HCEC 1CT (cell line): ENCODE measurements at places on chromosomes 2 and 18.
A peak's percentile ranks its signal among the peaks of the same experiment; 100 is the strongest.

- DNase-seq = peak; percentile 77
Measured at GRCh38 chr2:146734042-146734820, 1110.6 kb upstream of the ACVR2A start.

GRCh38 chr2:96414161-96414710 lies 78.7 kb downstream of the NCAPH start:
- DNase-seq = no peak

DNA sequence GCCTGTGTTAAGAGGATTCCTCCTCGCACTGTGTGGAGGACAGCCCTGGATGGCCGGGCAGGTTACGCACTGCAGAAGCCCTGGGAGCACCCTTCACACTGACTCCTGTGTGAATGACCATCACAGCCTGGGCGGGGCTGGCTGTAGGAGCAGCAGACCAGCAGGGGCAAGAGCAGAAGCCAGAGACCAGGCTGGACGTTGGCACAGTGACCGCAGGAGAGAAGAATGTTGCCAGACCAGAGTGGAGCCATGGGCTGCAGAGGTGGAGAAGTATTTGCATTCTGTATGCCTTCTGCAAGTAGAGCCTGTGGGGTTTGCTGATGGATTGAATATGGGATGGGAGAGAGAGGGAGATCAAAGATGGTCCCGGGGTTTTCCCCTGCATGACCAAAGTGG lies 23.1 kb downstream of the LRRFIP1 start:
- DNase-seq = no peak

DNA sequence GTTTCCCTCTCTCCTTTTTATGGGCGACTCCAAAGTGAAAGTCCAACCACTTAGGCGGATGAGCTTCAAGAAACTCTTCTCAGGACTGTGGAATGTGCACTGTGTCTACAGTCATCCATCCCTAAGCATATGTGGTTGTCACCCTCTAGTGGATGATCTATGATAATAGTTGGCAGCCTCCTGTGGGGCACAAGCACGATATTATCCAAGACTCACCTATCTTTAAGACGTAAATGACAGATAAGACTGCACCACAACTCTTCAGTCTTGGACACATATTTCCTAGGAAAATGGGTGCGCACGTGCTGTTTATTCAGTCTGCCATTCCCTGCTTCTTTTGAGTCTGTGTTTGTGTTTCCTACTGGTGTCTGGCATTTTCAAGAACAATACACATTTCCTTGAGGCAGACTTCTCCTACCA lies 145.5 kb upstream of the CTAGE1 start:
- DNase-seq = peak; percentile 86

- no peak for DNase-seq
Measured at GRCh38 chr2:127012215-127012614, 94.7 kb downstream of the BIN1 start.

- no peak for DNase-seq
Measured at GRCh38 chr2:184566716-184567115, 31.6 kb upstream of the ZNF804A start.

- DNase-seq = no peak
Measured at GRCh38 chr18:13379062-13379865, 160.7 kb downstream of the LDLRAD4 start.

DNA sequence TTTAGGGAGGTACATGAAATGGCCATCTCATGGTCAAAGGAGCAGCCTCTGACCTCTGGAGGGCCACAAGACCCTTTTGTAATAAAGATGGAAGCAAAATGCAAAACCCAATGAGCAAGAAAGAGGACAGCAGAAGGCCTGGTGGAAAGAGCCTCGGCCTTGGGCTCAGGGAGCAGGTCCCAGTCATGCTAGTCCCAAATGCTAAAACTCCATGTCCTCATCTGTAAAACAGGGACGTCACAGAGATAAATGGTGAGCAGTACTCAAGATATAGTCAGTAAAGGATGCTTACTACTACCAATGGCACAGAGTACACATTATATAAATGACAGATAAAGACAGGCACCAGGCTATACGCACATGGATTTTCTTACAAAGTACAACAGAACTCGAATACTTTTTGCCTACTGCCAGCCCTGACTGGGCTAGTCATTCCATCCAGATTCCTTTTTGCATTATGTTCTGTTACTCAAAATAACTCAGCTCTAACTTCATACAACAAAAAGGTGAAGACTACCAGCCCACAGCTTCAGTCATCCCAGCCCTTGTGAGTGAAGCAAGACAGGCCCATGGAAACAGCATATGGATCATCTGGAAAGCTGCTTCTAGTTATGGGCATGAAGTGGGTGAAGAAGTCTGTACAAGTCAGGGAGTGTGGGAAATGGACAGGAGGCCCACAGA lies 64.9 kb upstream of the TFCP2L1 start:
- no peak for DNase-seq

- DNase-seq = no peak
Measured at GRCh38 chr2:118923371-118923770, 18.6 kb upstream of the MARCO start.

DNA sequence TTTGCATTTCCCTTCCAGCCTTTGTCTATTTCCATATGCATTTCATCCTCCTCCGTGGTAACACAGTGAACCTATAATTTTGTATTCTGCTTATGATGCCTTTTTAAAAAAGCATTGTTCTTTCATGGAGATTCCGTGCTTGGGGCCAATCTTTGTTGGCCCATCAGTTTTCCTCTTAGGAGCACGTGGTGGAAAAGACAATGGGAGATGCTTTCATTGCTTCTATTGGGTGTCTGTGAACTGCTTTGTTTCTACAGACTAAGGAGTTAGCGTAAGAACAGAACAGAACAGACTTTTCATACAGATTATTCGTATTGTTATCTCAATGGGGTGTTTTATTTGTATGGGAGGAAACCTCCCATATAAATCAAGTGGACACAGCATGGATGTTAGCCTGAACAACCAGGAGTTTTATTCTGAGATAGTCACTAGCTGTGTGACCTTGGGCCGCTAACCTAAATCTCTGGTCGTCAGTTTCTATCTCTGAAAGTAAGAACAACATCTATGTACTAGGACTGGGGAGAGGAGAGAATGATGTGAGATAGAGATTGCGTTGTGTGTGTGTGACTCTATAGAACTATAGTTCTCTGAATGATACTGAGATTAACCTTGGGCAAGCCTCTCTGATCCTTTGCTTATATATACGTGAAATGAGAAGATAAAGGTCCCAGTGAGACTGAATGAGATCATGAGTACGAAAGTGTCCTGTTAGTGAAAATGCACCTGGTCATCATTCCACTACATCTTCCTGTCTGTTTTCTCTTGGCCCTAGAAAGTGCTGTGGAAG lies 22.9 kb upstream of the YWHAQ start:
- no peak for DNase-seq

DNA sequence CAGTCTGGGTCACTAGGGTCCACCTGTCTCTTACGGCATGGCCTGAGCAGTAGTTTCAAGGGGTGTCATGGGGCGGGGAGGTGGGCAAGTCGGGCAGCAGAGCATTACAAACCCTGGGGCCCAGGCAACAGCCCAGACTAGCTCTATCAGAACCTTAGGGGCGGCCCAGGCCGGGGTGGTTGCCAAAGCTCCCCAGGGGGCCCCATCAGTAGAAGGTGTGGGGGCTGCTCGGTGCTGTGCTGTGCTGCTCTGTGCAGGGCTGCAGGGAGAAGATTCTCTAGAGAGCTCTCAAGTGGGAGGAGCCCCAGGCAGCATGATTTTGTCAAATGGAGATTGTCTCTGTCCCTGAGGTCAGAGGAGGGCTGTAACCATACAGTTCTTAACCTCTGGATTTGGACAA lies 36.4 kb upstream of the SLC14A1 start:
- DNase-seq = no peak

DNA sequence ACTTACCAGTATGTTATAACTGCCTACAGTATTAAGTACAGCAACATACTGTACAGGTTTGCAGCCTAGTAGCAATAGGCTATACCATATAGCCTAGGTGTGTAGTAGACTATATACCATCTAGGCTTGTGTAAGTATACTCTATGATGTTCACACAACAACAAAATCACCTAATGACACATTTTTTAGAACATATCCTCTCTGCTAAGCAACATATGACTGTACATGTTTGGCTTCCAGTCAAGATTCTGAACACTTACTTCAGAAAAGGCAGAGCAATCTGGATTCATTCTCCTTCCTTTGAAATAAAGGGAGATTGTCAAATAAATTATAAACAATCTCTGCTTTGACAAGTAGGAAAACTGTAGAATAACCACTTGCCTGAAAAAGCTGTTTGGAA lies 81.8 kb downstream of the EXOC6B start:
- peak; percentile 40 for DNase-seq

DNA sequence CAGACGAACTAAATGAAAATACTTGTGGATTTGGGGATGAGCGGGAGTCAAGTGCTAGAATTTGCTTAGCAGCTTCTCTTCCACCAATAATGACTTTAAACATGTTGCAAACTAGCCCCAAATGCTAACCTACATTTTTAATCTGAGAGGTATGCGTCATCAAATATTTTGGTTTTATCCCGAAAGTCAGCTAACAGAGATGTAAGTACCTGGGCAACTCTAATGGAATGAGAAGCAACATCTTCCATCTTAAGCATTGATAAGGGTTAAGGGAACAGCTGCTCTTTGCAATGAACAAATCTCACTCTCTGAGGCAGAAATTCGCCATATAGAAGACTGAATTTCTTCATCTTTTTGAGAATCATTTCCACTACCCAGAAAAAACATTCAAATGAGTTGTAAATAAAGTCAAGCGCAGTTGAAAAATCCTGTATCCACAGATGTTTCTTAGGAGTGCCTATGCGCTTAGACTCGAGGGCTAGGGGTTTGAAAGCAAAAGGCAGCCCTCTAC lies 926 bp upstream of the YPEL5 start:
- DNase-seq = no peak

- DNase-seq = no peak
Measured at GRCh38 chr2:24957221-24957620, 14.5 kb downstream of the DNAJC27 start.

DNA sequence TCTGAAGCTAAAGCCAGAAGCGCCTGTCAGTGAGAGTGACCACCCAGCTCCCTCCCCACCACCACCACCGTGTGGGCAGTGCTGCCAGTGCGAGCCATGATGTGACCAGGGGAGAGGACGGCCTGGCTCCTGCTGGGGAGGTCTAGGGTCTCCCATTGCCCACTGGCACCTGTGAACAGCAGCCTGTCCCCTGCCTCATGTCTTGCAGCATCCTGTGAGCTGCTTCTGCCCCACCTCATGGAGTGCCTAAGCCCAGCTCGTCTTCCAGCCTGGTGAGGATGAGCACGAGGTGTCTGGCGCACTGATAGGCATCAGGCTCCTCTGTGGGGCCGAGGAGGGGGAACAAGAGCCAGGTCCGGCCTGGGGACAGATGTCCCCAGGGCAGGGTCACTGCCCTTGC lies 61.4 kb downstream of the FAM168B start:
- DNase-seq = no peak

GRCh38 chr2:9617749-9618148 lies 13.0 kb downstream of the YWHAQ start:
- no peak for DNase-seq

DNA sequence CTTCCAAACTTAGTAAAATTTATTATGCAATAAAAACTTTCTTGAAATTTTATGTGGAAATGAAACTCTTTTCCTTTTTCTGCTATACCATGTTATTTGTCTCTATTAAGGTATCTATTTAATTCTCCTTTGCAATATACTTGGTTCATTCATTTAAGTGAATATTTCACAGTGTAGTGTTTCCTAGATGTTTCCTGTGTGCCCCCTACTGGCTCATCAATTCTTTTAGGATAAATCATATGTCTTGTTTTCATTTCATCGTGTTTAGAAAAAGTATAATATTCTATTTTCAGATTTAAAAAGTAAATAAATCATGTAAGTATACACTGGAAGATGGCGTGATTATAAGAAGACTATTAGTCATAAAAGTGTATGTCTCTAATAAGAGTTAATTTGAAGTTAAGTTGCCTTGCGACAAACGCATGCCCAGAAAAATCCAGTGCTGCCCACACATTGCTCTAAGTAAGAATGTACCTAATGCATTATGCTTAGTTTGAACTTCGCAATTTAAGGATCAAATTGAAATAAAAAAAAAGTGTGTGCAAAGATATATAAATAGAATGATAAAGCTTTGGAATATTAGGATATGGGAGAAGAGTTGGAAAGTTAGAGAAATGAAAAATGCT lies 525.4 kb downstream of the KCNJ3 start:
- DNase-seq = no peak

- no peak for DNase-seq
Measured at GRCh38 chr2:67948506-67948905, 114.3 kb downstream of the C1D start.

DNA sequence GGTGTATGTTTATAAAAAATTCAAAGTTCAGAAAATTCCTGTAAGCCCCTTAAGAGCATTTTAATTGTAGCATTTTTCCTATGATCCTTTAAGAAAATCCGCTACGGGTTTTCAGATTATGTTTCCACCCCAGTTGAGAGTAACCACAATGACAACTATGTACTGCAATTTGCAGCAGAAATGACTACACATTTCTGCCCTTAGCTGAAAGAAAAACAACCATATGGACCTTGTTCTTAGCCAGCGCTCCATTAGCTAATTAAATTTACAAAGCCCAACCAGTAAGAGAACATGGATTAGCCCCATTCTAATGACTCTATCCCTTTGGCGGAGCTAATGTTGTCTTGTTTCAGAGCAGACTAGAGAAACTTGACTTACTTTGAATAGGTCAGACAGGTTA lies 247.6 kb downstream of the SLC8A1 start:
- DNase-seq = no peak

- no peak for DNase-seq
Measured at GRCh38 chr2:124589971-124590370, 564.9 kb downstream of the CNTNAP5 start.

DNA sequence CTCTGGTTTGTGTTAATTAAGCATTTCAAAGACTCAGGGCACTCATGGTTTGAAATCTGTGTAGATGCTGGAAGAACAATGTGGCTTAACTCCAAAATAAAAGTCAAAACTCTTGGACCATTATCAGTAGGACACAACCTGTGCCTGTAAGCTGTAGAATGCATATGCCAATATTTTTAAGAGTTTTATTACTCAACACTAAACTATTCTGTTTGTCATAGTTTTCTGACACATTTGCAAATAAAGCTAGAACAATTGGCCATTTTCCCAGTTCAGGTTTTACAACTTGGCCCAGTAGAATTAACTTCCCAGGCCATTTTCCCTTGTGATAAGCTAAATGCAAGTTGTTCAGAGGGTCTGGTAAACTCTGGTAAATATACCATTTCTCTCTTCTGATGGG lies 713.1 kb downstream of the CBLN2 start:
- no peak for DNase-seq

GRCh38 chr2:74846481-74846880 lies 12.6 kb downstream of the HK2 start:
- DNase-seq = no peak
